ENCODE measurements at places on chromosomes 13 and 19. TPM values are rescaled to one million over a fixed set of nuclear protein-coding genes. Genes with fewer than 3 reads are reported as not detected.

KCNRG gene
- total RNA-seq = 0.13 TPM

BICRA gene
- 9.0 TPM for total RNA-seq

CYP2F1 gene
- not detected for total RNA-seq

CGB3 gene
- not detected for total RNA-seq
